Breast epithelium (tissue), 4 donors: ENCODE measurements at places on chromosomes 6 and 20. TPM values are rescaled to one million over a fixed set of nuclear protein-coding genes. Genes with fewer than 3 reads are reported as not detected.
A peak's percentile ranks its signal among the peaks of the same experiment; 100 is the strongest.

GRCh38 chr6:91678679-91679446 is 1092.0 kb upstream of the MAP3K7 start:
- no peak for DNase-seq

DNA sequence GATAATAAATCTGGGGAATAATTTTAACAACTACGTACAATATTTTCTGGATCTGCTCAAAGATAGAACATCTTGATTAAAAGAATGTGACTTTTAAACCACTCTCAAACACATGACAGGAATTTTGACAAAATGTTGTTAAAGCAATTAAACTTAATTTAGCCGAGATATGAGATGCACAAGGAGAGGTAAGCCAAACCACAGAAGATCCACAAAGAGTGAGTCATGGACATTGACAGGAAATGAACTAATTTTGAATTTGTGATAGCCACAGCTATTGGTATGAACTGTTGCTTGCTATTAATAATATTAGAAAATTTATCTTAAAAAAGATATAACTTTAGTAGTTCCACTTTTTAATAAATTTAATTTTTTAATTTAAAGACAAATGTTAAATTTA is 27.8 kb upstream of the VGLL2 start:
- no peak for DNase-seq

DNA sequence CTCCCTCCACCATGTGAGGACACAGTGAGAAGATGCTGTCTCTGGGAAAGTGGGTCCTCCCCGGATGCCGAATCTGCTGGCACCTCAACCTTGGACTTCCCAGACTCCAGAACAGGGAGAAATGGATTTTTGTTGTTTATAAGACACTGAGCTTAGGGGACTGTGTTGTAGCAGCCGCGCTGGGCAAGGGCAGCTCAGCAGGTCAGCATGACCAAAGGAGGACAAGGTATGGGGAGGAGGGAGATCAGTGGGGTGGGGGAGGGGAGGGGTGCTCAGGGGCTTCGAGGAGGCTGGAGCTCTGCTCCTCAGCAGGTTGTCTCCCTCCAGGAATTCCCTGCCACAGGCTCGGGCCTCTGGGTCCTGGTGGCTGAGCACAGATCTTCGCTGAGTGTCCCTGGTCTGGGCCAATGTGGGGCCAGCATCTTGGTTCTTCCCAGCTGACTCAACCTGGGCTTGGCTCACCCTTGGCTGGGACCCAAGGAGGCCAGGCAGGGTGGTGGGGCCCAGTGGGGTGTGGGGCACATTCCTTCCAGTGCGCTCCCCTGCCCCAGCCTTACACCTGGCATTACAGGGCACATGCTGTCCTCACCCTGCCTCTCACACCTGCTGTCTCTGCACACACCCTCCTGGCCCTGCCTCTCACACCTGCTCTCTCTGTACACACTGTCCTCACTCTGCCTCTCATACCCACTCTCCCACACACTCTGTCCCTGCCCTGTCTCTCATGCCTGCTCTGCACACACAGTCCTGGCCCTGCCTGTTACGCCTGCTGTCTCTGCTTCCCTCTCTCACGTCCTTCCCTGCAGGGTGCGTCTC is 107.3 kb downstream of the SYCP2 start:
- peak; percentile 43 for DNase-seq

DNA sequence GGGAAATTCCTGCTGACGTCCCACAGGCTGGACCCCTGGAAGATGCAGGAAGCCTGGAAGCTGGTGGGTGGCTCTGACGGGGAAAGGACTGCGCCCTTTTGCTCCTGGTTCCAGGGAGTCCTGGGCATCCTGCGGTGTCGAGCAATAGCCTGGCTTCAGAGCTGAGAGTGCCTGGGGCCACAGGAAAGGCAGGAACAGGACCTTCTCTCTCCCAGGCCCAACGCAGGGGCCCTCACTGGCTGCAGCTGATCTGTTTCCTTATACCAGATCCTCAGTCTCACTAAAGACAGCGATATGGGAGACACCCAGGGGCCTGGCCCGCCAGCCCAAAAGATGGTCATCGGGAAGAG is 1.4 kb downstream of the B3GALT4 start:
- DNase-seq = no peak

DNA sequence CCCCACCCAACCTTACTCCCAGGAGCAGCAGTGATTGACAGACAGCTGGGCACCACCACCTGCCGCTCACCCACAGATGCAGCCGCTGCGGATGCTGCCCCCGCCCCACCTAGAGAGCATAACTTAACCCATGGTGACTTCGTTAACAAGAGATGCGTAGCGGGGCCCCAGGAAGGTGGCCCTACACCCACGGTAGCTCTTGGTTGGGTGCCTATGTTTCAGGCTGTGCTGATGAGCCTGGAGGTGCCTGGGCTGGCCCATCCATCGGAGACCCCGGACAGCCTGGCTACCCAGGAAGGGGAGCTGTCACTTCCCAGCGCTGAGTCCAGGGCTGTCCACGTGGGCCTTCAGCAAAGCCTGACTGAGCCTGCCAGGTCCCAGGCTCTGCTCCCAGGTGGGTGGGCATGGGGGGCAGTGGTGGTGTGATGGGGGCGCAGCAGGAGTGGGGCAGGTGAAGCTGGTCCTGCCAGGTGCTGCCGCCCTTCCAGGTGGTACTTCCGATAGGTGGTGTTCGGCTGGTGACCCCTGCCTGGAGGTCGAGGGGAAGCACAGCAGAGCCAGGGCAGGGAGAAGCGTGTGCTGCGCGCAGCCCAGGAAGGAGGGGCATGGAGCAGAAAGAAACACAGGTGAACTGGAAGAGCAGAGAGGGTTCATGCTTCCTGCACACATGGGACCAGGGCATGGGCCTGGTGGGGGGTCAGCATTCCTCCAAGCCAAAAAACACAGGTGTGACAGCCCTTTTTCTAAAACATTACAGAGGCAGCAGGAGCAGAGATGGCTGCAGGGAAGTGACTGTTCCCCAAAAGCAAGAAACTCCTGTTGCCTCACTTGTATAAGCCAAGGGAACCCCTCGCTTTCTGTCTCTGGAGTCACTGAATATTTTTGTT is 56.9 kb downstream of the SYNJ2 start:
- DNase-seq = no peak

- no peak for DNase-seq
These were observed 697.6 kb downstream of the HACE1 start for GRCh38 chr6:104162036-104162669.

- no peak for DNase-seq
These were observed 2.2 kb upstream of the ARID1B start for GRCh38 chr6:156774863-156775405.

GRCh38 chr6:33088931-33089620 is 13.3 kb downstream of the HLA-DPB1 start:
- no peak for DNase-seq

GRCh38 chr6:41536795-41537758 is 9.1 kb upstream of the FOXP4 start:
- DNase-seq = peak; percentile 85

GRCh38 chr6:21908161-21908848 is 314.8 kb downstream of the SOX4 start:
- no peak for DNase-seq

DNA sequence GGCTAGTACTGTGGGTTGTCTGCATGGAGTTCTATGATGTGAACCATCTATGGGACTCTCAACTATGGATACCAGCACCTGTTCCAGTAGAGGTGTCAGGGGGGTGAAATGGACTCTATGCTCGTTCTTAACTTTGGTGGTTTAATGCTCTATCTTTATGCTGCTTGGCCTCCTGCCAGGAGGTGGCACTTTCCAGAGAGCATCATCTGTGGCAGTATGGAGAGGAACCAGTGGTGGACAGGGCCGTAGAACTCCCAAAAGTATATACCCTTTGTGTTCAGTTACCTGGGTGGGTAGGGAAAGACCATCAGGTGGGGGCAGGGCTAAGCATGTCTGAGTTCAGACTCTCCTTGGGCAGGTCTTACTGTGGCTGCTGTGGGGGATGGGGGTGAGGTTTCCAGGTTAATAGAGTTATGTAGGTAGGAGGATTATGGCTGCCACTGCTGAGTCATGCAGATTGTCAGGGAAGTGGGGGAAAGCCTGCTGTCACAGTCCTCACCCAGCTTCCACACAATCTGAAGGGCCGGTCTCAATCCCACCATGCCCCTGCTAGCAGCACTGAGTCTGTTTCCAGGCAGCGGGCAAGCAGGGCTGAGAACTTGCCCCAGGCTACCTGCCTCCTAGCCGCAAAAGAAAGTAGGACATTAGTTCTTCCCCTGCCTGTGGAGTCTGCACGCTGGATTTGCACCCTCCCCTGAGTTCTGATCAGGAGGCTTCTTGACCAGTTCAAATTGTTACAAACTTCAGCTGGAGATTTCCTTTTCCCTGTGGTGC is 284.0 kb downstream of the KCNQ5 start:
- no peak for DNase-seq

DNA sequence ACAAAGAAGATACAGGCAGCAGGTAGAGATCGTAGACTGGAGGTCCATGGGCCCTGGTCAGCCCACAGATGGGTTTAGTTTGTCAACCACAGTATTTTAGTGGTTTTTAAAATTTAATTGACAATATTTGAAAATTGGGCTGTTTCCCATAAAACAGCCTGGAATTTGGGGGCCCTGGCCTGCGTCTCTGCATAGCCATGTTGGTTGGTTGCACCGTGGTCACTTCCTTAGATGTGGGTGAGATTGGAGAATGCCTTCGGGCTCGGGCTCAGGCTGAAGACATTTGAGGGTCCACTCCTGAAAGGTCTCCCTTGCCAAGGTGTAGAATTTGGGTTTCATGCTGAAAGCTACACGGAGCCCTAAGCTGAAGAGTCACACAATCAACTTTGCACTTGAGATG is 7.7 kb downstream of the DUSP22 start:
- no peak for DNase-seq

GRCh38 chr6:91653895-91654294 is 1067.0 kb upstream of the MAP3K7 start:
- DNase-seq = no peak

- DNase-seq = no peak
These were observed 54.1 kb downstream of the PPP1R3G start for GRCh38 chr6:5138995-5139827.

- no peak for DNase-seq
These were observed 15.3 kb upstream of the SIRPA start for GRCh38 chr20:1879934-1880333.

DNA sequence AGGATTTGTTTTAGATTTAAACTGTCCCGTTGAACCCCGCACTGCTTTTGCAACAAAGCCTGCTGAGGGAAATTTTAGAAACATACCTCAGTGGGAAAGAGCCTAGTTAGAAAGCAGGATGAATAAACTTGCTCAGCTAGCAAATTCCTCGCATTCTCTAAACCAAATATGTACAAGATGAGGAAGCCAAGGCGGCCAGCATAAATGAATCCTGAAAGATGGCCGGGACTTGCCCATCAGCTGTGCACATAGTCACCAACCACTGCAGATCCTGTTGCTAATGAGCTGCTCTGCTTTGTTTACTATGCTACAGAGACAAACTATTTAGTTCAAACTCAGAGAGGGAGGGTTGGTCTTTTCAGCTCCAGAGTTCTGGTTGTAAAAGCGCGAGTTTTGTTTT is 49.0 kb downstream of the TMEM170B start:
- no peak for DNase-seq

The ERVFRD-1 gene
- total RNA-seq = not detected

The MYT1 gene
- total RNA-seq = not detected

The GABRR1 gene
- not detected for total RNA-seq

The ELOVL2 gene
- 11.1 TPM for total RNA-seq
